ENCODE measurements at places on chromosomes 7 and 10.
A peak's percentile ranks its signal among the peaks of the same experiment; 100 is the strongest.

DNA sequence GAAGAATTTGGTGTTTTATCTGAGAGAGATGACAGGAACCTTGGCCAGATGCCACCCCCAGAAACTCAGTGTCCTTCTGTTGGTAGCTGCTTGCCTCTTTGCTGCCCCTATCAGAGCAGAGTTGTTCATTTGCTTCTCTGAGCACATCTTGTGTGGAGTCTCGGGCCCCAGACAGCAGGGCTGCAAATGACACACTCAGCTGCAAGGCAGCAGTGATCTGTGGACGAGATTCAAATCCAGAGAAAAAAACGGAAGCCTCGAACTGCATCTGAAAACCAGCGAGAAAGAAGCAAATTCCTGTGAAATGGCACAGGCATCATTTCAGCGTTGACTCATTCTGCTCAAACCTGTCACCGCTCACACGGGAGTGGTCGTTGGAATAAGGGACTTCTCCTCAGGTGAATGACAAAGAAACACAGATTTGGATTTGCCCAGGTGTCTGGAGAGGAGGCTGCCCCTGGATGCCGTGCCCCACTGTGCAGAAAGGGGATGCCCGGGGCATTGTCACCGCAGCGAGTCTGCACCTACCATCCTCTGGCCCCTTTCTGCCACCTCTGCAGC, 144.7 kb downstream of the PFKFB3 start:
- peak; percentile 49 for DNase-seq

DNA sequence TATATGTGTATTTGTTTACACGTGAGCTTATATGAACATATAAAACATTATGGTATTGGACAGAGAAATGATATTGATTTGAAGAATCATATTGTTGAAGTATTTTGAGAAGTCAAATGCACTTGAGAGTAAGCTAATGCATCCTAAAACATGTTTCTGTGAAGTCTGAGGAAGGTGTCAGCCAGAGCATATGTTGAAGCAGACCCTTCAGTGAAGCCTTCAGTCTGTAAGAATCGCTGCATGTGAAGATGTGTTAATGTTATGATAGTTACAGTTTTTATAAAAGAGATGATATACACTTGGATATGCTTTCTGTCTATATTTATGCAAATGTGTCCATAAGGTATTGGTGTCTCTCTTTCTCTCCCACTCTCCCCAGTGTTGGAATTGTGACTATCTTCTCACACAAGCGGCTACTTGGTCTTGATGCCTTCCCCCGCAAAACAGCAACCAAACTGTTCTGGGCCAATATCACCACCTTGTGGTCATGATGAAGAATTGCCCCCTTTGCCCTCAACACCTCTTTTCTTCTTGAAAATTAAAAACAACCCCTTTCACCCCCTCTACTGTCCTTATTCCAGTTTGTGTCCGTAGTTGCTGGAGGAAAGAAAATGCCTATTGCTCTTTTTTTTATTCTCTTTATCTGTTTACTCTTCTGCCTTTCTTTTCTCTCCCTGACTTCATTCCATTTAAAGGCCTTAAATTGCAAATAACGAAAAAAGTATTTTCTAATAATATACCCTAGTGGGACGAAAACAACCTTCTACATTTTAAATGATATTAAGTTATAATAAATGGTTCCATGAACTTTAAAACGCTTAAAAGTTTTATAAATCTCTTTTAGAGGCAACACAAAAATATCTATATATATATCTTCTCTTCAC, 64.9 kb downstream of the IKZF1 start:
- DNase-seq = no peak

DNA sequence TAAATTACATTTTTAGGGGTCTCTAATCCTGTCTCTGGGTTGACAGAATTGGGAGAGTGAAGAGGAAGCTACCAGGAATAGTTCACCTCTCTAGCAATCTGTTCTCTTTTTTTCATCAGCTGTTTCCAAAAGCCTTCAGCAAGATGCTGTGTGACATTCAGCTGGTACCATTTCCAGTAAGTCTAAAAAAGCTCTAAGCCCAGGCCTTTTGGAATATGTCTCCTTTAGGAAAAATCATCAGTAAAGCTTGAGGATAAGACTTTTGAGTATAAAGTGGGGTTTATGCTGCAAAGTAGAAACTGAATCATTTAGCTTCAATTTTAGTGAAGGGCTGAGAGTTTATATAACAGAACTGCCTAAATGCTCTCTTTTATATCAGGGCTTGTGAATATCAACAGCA, 81.5 kb downstream of the CCNY start:
- no peak for DNase-seq

- no peak for DNase-seq
Measured at GRCh38 chr10:79348640-79348988, 1.3 kb downstream of the PPIF start.

- no peak for DNase-seq
Measured at GRCh38 chr7:30240106-30240800, 44.1 kb upstream of the ZNRF2 start.

DNA sequence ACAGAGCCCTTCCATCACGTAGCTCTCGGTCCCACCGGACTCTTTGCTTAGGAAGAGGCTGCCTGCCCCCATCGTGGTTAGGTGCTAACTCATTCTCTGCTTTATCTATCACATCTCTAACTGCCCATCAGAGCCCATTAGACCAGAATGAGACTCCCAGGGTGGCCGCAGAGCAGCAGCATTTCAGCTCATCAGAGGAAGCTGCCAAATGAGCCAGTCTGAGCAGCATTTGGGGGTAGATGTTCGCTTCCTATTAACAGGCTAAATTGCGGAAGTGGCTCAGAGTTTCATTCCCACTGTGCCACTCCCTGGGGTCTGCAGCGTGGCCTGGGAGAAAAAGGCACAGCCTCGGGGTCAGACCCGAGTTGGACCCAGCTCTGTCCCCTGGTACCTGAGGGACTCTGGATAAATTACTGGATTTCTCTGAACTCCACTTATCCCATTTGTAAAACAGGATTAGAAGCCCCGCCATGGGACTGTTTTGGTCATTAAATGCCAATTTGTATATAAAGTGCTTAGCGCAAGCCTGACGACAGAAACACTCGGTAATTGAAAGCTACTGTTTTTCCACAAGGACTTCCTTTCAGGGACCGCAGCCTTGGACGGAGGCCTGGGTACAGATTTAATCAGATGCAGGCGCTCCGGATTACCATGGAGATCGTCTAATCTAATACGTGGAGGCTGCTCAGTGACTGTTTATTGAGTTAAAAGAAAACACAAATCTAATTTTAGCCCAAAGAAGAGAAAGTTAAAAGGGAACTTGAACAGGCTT, 73.8 kb upstream of the PRLHR start:
- DNase-seq = no peak

GRCh38 chr10:46546591-46547540, 9.6 kb downstream of the GPRIN2 start:
- DNase-seq = no peak

DNA sequence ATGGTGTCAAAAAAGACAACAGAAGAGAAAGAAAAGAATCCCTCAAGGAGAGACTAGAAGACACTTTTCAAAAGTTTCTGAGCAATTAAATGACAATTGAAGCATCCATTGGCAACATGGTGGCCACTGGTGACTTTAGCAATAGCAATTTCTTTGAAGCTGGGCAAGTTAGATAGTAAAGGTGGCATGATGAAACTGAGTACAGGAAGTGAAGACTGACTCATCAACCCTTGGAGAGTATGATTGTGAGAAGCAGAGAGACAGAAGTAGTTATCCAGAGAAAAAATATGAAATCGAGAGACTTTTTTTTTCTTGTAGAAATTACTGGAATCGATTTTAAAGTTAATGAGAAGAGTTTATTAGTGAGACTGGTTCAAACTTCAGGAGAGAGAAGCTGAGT, 52.5 kb downstream of the DGKB start:
- DNase-seq = no peak

DNA sequence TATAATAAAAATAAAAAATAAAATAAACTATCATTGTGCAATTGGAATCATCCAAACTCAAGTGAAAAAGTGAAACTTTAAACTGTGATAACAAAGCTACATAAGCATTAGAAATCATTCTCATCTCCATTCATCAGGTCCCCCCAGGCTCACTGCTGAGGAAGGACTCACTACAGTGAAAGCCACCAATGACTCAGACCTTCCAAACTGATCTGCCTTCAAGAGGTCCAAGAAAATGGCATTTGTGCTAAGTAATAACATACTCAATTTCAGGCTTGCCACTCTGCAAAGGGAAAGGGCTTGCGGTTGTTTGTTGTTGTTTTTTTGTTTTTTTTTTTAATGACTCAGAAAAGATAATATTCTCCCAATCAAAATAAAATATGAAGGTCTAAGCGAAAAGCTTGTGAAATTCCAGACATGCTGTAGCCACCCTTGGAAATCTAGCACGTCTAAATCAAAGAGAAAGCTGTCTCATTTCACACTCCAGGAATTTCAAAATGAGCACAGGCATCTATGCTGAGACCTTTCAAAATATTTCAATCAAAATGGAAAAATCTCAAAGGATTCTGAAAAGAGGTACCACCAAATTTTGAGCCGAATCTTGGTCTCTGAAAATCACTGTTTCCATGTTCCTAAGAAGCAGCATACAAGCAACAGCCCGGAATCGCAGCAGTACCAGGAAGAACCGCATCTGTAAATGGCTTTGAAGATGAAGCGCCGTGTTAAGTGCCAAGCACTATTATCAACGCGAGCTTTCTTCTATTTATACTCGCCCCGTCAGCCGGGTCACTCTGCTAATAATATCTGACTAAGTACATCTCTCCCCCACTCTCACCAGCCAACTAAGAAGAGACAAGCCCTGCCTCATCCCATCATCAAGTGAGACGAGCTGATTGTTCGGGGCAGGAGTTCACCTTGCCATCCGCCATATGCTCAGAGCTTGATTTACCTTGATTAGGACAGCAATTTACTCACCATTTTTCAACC, 13.5 kb downstream of the SFMBT2 start:
- no peak for DNase-seq

DNA sequence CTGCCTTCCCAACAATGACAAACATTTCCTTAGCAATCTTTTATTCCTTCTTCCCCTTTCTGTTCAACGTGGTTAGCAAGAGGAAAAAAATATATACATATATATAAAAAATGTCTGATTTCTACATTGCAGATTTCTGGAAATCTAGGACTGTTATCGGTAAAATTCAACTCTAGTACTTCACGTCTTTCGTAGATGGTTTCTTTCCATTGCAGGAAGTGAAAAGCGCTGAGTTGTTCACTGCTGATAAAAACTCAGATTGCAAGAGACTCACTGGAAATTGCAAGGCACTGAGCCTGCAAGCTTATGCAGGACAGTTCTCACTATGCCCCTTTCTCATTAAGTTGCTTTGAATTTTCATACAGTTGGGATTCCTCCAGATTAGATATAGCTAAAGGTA, 23.9 kb downstream of the KIN start:
- no peak for DNase-seq

- no peak for DNase-seq
Measured at GRCh38 chr7:151717415-151717814, 159.5 kb downstream of the PRKAG2 start.

- no peak for DNase-seq
Measured at GRCh38 chr10:43824934-43825333, 176.3 kb upstream of the ZNF32 start.

DNA sequence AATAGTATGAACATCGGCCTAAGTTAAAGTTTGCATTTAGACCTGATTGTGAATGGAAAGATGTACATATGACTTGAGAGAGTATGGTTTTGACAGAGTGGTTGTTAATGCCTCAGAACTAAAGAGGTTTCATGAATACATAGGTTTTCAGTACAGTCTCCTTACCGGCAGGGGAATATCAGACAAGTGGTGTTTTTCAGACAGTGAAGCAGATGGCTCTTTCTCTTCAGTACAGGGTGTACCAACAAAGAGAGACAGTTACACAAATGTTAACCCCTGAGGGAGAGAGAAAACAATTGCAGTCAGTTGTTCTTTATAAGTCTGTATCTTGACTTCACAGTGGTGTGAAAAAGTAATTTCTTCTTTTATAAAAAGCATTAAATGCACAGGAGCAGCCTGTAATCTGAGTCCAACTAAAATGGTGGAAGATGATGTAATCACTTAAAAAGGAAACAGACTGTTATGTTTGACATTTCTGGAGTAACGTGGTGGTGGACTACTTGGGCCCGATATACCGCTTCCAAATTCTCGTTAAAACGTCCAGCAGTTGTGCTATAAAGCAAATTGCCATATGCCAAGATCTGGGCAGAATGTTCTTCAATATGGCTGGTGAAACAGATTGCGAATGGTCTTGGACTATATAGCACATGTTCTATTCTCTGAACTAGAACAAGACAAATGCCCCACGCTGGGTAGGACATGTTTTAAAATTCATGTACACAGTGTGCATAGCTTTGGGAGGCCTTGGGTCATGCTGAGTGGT, 69.2 kb downstream of the SDK1 start:
- no peak for DNase-seq

GRCh38 chr10:54125098-54125747, 675.8 kb downstream of the PCDH15 start:
- no peak for DNase-seq

DNA sequence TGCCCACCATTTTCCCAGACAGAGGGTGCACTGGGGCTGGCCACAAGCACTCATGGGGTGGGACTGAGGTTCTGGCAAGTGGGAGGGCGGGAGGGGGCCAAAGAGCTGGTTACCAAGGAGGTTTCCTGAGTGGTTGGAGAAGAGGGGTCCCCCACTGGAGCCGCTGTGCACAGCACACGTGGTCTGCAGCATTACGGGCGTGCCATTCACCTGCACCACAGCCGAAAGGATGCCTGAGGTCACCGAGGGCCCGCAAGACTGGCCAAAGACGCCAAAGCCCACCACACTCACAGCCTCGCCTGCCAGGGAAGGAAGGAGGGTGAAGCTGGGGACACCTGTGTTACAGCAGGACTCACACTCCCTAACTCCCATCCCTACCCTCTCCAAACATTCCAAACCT, 3.9 kb downstream of the TYSND1 start:
- no peak for DNase-seq

- DNase-seq = no peak
Measured at GRCh38 chr7:146116521-146117222, at the start of gene CNTNAP2. Gene CNTNAP2 (plus strand): TSS chr7:146116801. CDS start chr7:146116877, 76 bp downstream.

GRCh38 chr7:146728611-146729010, 612.0 kb downstream of the CNTNAP2 start:
- no peak for DNase-seq

DNA sequence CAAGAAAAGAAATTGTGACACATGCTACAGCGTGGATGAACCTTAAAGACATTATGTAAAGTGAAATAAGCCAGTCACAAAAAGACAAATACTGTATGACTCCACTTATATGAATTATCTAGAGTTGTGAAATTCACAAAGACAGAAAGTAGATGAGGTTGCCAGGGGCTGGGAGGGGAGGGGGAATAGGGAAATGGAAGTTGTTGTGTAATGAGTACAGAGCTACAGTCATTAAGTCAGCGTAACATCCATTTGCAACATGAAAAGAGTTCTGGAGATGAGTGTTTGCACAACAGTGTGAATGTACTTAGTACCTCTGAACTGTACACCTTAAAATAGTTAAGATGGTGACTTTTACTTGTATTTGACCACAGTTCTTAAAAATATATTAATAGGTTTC, 112.1 kb upstream of the CDK1 start:
- DNase-seq = no peak

DNA sequence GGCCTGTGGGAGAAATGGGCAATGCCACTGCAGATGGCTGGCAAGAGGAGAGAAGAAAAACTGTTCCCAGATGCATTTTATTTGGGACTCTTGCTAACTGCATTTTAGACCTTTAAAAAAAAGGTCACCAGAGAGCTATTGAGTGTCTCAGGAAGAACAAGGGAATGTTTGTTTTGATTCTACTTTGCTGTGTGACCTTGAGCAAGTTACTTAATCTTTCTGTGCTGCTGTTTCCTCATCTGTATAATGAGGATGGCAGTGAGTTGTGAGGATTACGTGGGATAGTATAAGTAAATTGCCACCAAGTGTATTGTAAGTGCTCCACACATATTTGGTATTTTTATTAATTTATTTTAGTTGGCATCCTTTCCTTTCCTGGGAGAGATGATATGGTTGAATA, 142.0 kb upstream of the AGK start:
- no peak for DNase-seq

All from stimulated activated CD4-positive, alpha-beta T cell treated with anti-CD3 and anti-CD28 coated beads, Interleukin-1b, Interleukin-23, amount 100 ng/mL, for 24 hours (primary cell).